ENCODE measurements at places on chromosomes 4 and X. TPM values are rescaled to one million over a fixed set of nuclear protein-coding genes. Genes with fewer than 3 reads are reported as not detected.

DNA sequence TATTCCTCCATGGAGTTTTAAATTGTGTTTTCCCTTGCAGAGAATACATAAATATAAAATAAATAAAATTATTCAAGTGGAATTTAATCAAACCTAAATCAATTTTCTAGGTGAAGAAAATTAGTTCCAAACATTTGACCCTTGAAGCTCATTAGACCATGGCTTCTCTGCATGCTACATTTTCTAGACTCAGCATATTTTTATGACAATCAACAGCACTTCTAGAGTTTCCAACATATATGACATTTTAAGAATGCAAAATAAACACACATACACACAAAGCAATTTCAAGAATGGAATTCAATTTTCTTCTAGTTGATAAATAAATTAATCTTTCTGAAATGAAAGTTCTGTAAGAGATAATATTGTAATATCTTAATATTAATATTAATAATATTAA, 1083.9 kb upstream of the INTU start:
- no peak overlapping the region for H3K27ac ChIP-seq
- no peak overlapping the region for H3K4me3 ChIP-seq
- DNase-seq: no peak

GRCh38 chr4:142516686-142517526, 329.2 kb downstream of the INPP4B start:
- no peaks in the 10 kb centered on the region for H3K4me1 ChIP-seq
- no peaks in the 10 kb centered on the region for H3K36me3 ChIP-seq
- no peaks in the 10 kb centered on the region for H3K27me3 ChIP-seq
- no peak for DNase-seq

DNA sequence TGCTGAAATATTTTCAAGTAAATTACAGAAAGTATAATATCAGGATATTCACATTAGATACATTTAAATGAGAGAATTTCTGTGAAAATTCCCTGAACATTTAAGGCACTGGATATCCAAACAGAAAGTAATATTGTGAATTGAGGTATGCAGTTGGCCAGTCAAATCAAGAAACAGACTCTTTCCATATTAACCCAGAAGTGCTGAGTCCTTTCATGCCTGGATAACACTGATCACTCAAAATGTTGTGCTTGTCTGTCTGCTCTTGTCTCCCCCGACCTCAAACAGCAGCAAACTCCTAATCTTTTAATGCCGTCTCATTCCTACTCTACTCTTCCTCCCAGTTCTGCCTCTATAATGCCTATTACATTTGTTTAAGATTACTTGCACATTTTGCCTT, 51.2 kb downstream of the TBC1D9 start:
- H3K36me3 ChIP-seq: no peaks in the 10 kb centered on the region
- no peaks in the 10 kb centered on the region for H3K4me1 ChIP-seq
- no peak overlapping the region for H3K4me3 ChIP-seq
- H3K27me3 ChIP-seq: no peaks in the 10 kb centered on the region
- DNase-seq: no peak
- peak overlapping the region; percentile 39 for H3K27ac ChIP-seq

DNA sequence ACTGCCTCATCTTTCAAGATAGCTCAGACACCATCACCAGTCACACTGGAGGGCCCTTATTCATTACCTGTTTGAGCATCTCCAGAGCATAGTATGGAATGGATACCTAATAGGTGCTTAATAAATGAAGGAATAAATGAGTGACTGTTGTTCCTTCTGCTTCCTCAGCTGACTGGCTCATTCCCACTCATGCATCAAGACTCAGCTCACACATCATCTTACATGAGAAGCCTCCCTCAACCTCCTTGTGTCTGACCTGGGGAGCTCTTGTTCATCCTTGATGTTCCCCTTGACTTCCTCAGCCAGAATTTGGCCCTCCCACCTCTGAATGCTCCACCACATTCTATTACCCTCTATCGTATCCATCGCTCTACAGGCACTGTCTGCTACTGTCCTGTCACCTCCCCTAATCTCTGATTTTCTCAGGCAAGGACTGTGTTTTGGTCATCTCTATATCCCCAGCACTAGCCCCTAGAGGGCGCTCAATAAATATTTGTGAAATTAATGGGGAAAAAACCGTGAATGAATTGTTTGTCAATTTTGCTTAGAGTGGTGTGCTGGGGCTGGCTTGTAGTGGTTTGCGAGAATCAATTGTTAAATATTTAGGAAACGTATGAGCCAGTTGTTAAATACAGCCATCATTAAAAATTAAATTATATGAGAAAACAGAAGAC, 88.3 kb downstream of the NHSL2 start:
- H3K4me3 ChIP-seq: no peak overlapping the region
- no peaks in the 10 kb centered on the region for H3K4me1 ChIP-seq
- H3K36me3 ChIP-seq: no peaks in the 10 kb centered on the region
- no peak overlapping the region for H3K27ac ChIP-seq
- no peak for DNase-seq
- no peaks in the 10 kb centered on the region for H3K27me3 ChIP-seq

GRCh38 chr4:69832326-69833030, 27.5 kb downstream of the SULT1E1 start:
- no peak overlapping the region for H3K4me3 ChIP-seq
- DNase-seq: no peak
- no peaks in the 10 kb centered on the region for H3K4me1 ChIP-seq
- H3K36me3 ChIP-seq: no peaks in the 10 kb centered on the region
- no peaks in the 10 kb centered on the region for H3K27me3 ChIP-seq

GRCh38 chr4:128735714-128736113, 73.8 kb upstream of the JADE1 start:
- no peaks in the 10 kb centered on the region for H3K27me3 ChIP-seq
- H3K4me3 ChIP-seq: no peak overlapping the region
- no peaks in the 10 kb centered on the region for H3K36me3 ChIP-seq
- H3K4me1 ChIP-seq: no peaks in the 10 kb centered on the region
- no peak overlapping the region for H3K27ac ChIP-seq

DNA sequence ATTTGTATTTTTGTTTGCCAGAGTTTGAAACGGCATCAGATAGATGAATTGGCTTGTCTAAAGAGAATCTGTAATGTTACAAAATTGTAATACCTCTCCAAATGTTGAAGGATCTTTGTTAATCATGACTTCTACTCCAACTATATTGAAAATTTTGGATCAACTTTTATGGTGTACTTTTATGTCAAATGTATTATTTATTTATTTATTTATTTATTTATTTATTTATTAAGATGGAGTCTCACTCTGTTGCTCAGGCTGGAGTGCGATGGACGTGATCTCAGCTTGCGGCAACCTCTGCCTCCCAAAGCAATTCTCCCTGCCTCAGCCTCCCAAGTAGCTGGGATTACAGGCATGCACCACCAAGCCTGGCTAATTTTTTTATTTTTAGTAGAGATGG, 36.0 kb downstream of the RPA4 start:
- no peaks in the 10 kb centered on the region for H3K4me1 ChIP-seq
- DNase-seq: no peak
- H3K27me3 ChIP-seq: peaks cover 7% of the 10 kb centered on the region

GRCh38 chrX:54721424-54721823, 76.6 kb downstream of the ITIH6 start:
- no peaks in the 10 kb centered on the region for H3K4me1 ChIP-seq
- H3K36me3 ChIP-seq: no peaks in the 10 kb centered on the region
- no peak for DNase-seq
- H3K4me3 ChIP-seq: no peak overlapping the region

- H3K27ac ChIP-seq: no peak overlapping the region
- H3K36me3 ChIP-seq: no peaks in the 10 kb centered on the region
- no peaks in the 10 kb centered on the region for H3K4me1 ChIP-seq
- no peak overlapping the region for H3K4me3 ChIP-seq
- DNase-seq: no peak
Observed at GRCh38 chrX:7112071-7112470, 35.4 kb upstream of the STS start.

DNA sequence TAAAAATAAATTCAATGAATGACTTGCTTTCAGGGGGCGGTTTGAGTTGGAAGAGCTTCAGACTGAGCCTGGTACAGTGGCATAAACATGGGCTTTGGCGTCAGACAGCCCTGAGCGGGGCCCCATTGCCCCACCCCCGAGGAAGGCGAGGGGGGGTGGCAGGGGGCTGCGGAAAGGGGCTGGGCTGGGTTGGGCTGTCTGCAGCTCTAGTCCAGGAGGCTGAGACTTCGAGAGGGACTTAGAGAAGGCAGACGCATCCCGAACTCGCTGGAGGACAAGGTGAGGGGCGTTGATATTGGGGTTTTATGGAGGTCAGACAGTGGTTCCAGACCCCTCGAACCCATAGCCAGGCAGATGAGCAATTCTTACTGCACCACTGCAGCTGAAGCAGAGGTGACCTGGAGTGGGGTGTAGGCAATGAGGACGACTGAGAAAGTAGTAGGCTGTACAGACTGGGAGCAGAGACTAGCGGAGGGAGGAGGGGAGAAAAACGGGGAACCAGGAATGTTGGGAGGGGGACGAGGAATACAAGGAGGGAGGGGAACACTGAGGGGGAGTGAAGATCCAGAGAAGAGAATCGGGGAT, at the start of gene MAGED2:
Gene MAGED2, plus strand, starts transcription at position 222 of the 585 bp plus-strand sequence. CDS start 1,587 bp downstream, outside the sequence.
- H3K27me3 ChIP-seq: peaks cover 16% of the 10 kb centered on the region
- no peaks in the 10 kb centered on the region for H3K36me3 ChIP-seq
- no peak for DNase-seq
- peak within 1 kb of the TSS; percentile 96 for H3K27ac ChIP-seq
- H3K4me3 ChIP-seq: peak within 1 kb of the TSS; percentile 62

GRCh38 chrX:103311399-103311780, 600 bp upstream of the BEX2 start:
- no peaks in the 10 kb centered on the region for H3K27me3 ChIP-seq
- no peaks in the 10 kb centered on the region for H3K4me1 ChIP-seq
- H3K4me3 ChIP-seq: no peak overlapping the region
- DNase-seq: no peak
- no peaks in the 10 kb centered on the region for H3K36me3 ChIP-seq

GRCh38 chrX:11480626-11481025, 185.1 kb downstream of the ARHGAP6 start:
- no peaks in the 10 kb centered on the region for H3K36me3 ChIP-seq
- no peak overlapping the region for H3K27ac ChIP-seq
- H3K4me1 ChIP-seq: no peaks in the 10 kb centered on the region
- no peak overlapping the region for H3K4me3 ChIP-seq
- H3K27me3 ChIP-seq: peaks cover 30% of the 10 kb centered on the region

- no peaks in the 10 kb centered on the region for H3K36me3 ChIP-seq
- no peak for DNase-seq
- H3K4me3 ChIP-seq: no peak overlapping the region
Observed at GRCh38 chrX:22481436-22481835, 208.7 kb downstream of the CBLL2 start.

DNA sequence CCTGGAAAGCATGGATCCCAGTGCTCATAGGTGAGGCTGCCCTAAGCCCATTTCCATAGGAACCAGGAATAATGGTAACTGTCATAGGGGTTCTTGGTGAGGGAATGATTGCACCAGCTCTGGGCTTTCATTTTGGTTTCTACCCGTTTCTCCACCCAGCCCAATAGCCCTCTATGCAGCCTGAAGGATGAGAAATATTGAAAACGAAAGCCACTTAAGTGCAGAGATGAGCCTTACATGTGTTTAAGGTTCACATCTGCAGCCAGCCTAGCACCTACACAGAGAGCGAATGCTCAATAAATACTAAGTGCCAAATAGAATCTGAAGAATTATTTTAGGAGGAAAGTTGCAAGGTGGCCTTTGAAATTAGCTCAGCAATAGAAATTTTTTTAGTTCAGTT, 60.4 kb downstream of the MCF2 start:
- no peaks in the 10 kb centered on the region for H3K27me3 ChIP-seq
- no peak overlapping the region for H3K27ac ChIP-seq
- no peak overlapping the region for H3K4me3 ChIP-seq
- DNase-seq: no peak

GRCh38 chr4:172995161-172995560, 173.4 kb upstream of the GALNT7 start:
- H3K27me3 ChIP-seq: no peaks in the 10 kb centered on the region
- no peak for DNase-seq
- no peaks in the 10 kb centered on the region for H3K4me1 ChIP-seq
- no peaks in the 10 kb centered on the region for H3K36me3 ChIP-seq

DNA sequence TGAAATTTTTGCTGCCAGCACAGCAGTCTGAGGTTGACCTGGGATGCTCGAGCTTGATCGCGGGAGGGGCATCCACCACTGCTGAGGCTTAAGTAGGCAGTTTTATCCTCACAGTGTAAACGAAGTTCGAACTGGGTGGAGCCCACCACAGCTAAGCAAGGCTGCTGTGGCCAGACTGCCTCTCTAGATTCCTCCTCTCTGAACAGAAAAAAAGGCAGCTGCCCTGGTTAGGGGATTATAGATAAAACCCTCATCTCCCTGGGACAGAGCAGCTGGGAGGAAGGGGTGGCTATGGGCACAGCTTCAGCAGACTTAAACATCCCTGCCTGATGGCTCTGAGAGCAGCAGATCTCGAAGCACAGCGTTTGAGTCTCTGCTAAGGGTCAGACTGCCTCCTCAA, 314.6 kb downstream of the STPG2 start:
- no peak for DNase-seq
- H3K4me1 ChIP-seq: no peaks in the 10 kb centered on the region
- no peak overlapping the region for H3K27ac ChIP-seq
- no peak overlapping the region for H3K4me3 ChIP-seq
- no peaks in the 10 kb centered on the region for H3K27me3 ChIP-seq

- no peak for DNase-seq
- no peak overlapping the region for H3K27ac ChIP-seq
- H3K4me1 ChIP-seq: no peaks in the 10 kb centered on the region
- no peaks in the 10 kb centered on the region for H3K36me3 ChIP-seq
- no peaks in the 10 kb centered on the region for H3K27me3 ChIP-seq
Observed at GRCh38 chr4:70236125-70236524, 6.3 kb upstream of the CSN3 start.

- H3K4me3 ChIP-seq: no peak overlapping the region
- H3K27me3 ChIP-seq: no peaks in the 10 kb centered on the region
- no peak for DNase-seq
- H3K36me3 ChIP-seq: no peaks in the 10 kb centered on the region
- no peaks in the 10 kb centered on the region for H3K4me1 ChIP-seq
Observed at GRCh38 chr4:115515772-115516171, 402.4 kb upstream of the NDST4 start.

DNA sequence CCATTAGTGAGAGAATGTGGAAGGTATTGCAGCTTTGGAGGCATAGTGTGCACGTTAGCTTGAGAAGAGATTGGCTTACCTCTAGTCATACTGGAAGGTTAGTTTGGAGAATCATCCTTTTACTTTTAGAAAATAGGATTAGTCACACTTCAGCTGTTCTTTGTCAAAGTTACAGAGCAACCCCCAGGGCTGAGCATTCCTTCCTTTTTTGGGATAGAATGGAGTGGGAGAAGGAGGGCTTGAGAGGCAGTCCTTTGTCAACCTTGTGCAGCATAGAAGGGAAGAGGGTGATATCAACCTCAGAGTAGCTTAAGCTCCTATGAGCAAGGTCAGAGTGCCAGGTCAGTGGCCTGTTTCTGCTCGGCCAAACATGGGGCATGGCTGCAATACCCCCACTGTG, 8.6 kb upstream of the MBNL3 start:
- no peaks in the 10 kb centered on the region for H3K4me1 ChIP-seq
- no peak overlapping the region for H3K4me3 ChIP-seq
- no peaks in the 10 kb centered on the region for H3K27me3 ChIP-seq

- DNase-seq: no peak
- no peaks in the 10 kb centered on the region for H3K27me3 ChIP-seq
- no peak overlapping the region for H3K4me3 ChIP-seq
- no peaks in the 10 kb centered on the region for H3K36me3 ChIP-seq
- no peaks in the 10 kb centered on the region for H3K4me1 ChIP-seq
Observed at GRCh38 chr4:174358410-174358809, 74.7 kb downstream of the CEP44 start.

The GPR101 gene
- total RNA-seq: not detected

The VEGFC gene
- total RNA-seq: 11.2 TPM

The KLKB1 gene
- total RNA-seq: 0.33 TPM

The CYSLTR1 gene
- 3.6 TPM for total RNA-seq

The CT55 gene
- total RNA-seq: not detected

The TMPRSS11F gene
- not detected for total RNA-seq

The NXT2 gene
- total RNA-seq: 9.5 TPM

All from breast epithelium (tissue), 4 donors.